ENCODE measurements at places on chromosomes 3 and 15.

GRCh38 chr3:171685116-171685895 lies 125.0 kb downstream of the PLD1 start:
- no peak for DNase-seq

DNA sequence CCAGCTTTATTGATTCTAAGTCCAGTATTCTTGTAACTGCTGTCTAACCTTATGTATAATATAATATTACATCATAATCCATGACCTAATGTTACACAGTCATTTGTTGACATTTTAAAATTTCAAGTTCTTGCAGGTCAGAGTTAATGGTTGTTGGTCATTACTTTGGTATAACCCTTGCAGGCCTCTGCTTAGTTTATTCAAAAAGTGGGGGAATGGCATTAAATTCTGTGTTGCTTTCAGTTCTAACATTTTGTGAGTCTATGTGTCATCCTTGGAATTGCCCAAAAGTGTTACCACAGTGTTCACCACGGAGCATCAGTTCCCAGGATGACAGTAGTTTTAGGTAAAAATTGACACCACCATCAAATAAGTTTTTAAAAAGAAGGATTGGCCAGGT lies 174.8 kb upstream of the BCL6 start:
- DNase-seq, result no peak

- no peak for DNase-seq
These were observed 13.5 kb downstream of the CMTM7 start for GRCh38 chr3:32405155-32405554.

GRCh38 chr3:126034481-126035361 lies 49.2 kb downstream of the SLC41A3 start:
- DNase-seq, result no peak

Data from dermis blood vessel endothelial cell (primary cell).